ENCODE measurements at places on chromosomes 13 and 19.

DNA sequence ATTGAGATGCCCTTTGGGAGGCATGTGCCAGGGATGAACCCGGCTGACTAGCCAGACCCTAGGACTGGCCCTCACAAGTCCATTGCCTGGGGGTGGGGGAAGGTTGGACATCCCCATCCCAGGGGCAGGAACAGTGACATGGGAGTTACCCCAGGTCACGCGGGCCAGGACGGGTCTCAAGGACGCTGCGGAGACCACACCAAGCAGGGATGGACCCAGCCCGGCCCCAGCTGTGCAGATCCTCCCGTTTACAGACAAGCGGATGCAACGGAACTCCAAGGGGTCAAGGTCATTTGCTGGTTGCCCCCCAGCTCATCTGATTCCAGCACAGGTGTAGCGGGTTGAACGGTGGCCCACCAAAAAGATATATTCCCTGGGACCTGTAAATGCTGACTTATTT is 20.0 kb downstream of the F2RL3 start:
- no peak for DNase-seq
- H3K4me1 ChIP-seq, result no peaks in the 10 kb centered on the region
- H3K27ac ChIP-seq, result no peak overlapping the region
- peaks cover 52% of the 10 kb centered on the region for H3K27me3 ChIP-seq

DNA sequence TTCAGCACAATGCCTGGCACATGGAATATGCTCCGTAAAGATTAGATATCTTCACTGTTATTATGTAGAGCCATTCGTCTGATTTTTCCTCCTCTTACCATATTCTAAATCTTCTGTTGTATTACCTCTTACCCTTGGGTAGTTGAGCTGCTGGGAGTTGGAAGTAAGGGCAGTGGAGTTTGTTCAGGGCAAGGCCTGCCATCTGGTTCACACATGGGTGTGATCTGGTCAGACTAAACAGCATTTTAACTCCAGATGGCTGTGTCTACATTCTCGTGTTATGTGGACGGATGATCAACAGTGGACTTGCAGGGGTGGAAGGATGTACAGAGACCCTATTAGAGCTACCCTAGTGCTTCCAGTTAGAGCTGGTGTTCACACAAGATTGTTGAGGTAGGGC is 164.9 kb downstream of the ZIC5 start:
- H3K4me3 ChIP-seq, result no peak overlapping the region
- H3K27me3 ChIP-seq, result no peaks in the 10 kb centered on the region
- no peaks in the 10 kb centered on the region for H3K36me3 ChIP-seq
- H3K27ac ChIP-seq, result no peak overlapping the region
- DNase-seq, result no peak
- no peaks in the 10 kb centered on the region for H3K4me1 ChIP-seq

DNA sequence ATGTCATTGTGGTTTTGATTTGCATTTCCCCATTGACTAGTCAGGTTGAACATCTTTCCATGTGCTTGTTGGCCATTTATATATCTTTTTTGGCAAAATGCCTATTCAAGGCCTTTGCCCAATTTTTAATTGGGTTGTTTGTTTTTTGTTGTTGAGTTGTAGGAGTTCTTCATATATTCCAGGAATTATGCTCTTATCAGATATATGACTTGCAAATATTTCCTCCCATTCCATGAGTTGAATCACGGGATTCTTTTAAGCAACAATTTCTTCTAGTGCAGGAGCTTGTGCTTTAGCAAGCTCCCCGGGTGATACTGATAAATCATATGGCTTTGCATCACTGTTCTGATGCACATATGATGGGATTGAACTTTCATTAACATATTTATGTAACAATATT is 47.0 kb upstream of the FLT1 start:
- no peak overlapping the region for H3K4me3 ChIP-seq
- H3K4me1 ChIP-seq, result no peaks in the 10 kb centered on the region
- no peaks in the 10 kb centered on the region for H3K36me3 ChIP-seq
- DNase-seq, result no peak
- H3K27ac ChIP-seq, result no peak overlapping the region

DNA sequence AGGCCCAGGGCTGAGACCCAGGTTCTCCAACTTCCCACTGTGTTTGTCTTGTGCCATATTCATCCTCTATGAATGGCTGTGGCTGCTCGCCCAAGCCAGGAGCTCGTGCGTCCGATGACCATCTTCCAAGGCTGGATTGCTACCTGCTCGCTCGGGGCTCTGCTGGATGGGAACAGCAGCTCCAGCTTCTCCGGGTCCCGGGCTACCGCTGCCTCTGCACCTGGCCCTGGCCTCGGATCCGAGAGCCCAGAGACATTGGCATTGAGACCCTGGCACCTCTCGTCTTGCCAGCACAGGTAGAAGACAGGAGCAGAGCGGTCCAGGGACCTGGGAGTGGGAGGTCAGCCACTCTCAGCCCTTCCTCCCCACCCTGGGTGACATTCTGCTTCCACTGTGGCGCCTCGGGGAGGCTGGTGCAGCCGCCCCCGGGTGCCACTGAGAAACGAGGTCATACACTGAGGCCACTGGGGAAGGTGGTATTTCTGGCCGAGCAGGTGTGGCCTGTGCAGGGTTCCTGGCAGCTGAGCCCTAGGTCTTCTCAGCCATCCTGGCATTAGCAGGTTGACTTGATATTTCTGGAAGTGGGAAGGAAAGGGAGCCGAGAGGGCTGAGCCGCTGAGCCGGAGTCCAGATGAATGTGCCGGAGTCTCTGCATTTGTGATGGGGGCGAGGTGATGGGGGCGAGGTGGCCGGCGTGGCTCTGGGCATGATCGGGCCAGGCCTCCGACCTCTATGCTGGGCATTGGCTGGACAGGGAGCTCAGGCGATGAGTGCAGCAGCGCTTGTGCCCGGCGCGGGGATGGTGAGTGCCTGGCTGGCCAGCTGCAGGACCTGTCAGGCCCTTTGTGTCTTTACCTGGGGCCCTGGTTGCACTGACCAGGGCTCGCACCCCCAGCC is 18.6 kb downstream of the NDUFB7 start:
- no peaks in the 10 kb centered on the region for H3K36me3 ChIP-seq
- H3K4me3 ChIP-seq, result no peak overlapping the region
- H3K4me1 ChIP-seq, result no peaks in the 10 kb centered on the region

DNA sequence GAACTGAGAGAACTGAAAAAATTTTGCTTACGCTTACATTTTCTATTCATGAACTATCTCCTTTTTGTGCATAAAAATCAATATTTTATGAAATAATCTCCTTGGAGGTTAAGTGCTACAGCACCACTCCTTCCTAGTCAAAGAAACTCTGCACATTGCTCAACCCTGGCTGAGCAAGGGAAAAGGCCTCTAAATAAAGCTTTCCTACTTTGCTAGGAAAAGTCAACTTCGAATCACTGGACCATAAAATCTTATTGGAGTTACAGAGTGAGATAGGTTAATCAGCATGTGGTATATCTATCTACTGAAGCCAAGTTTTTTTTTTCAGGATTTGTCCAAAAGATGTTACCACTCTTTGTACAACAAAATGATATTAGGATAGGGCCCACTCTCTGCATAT is 57.5 kb upstream of the HMGB1 start:
- no peak for DNase-seq
- H3K4me3 ChIP-seq, result no peak overlapping the region
- H3K36me3 ChIP-seq, result no peaks in the 10 kb centered on the region
- H3K27me3 ChIP-seq, result no peaks in the 10 kb centered on the region

DNA sequence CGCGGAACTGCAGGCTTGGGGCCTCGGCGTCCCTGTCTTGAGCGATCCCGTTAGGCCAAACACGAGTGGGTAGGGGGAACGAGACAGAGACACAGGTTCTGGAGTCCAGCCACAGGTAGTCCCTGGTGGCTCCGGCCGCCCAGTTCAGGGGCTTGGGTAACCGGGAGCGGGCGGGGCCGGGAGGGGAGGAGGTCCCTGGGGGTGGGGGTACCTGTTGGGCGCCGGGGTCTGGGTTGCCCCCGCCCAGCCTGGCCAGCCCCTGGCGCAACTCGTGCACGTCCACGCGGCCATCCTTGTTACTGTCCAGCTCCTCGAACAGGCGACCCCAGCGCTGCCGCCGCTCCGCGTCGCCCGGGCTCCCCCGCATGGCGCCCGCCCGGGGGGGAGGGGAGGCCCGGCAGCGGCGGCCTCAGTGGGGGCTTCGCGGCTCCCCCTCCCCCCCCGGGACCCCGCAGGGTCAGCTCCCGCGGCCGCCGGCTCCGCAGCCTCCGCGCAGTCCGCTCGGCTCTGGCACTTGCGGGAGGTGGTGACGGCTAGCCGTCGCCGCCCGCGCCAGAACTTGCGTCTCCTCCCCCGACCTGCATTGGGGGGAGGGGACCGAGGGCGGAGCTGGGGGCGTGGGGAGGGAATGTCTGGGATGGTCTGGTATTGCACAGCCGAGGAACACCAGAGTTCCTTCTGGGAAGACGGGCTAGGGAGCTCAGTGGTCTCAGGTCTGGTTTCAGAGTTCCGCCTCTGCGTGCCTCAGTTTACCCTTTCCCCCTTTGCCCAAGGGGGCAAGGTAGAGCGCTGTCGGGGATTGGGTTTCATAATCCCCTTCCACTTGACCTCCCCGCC is at the start of gene SLC25A23:
SLC25A23 (minus strand) TSS at position 531 of the 837 bp plus-strand sequence; CDS start at position 367, 164 bp downstream.
- no peaks in the 10 kb centered on the region for H3K36me3 ChIP-seq
- H3K27me3 ChIP-seq, result no peaks in the 10 kb centered on the region
- H3K4me3 ChIP-seq, result peak within 1 kb of the TSS; percentile 73

DNA sequence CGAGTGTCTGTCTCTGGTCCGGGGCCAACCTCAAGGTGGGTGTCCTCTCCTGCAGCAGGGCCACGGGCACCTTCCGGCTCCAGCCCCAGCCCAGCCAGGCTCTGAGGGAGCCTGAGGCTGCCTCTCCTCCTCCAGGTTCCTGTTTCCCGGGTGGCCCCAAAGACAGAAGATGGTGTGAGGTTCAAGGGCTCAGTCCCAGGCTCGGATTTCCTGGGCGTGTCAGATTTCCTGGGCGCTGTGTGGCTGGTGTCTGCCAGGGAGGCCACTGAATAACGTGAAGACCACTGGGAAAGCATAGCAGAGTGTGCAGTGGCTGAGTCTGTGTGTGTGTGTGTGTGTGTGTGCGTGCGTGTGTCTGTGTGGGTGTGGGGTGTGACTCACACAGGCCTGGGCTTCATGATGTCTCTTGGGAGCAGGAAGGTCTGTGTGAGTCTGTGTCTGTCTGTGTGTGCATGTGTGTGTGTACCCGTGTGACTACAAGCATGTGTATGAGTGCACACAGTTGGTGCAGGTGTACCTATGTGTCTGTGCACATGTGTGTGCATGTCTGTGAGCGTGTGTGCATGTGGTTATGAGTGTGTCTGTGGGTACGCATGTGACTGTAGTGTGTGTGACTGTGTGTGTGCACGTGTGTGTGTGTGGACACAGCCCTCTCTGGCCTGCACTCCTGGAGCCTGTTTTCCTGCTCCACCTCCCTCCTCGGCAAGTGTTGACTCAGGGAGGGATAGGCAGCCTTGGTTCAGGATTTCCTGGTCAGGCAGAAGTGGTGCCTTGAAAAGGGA is 28.3 kb downstream of the CEBPA start:
- H3K4me3 ChIP-seq, result no peak overlapping the region
- no peaks in the 10 kb centered on the region for H3K36me3 ChIP-seq
- H3K27me3 ChIP-seq, result peaks cover 72% of the 10 kb centered on the region
- no peaks in the 10 kb centered on the region for H3K4me1 ChIP-seq
